Activated naive CD4-positive, alpha-beta T cell treated with anti-CD3 and anti-CD28 coated beads for 36 hours (primary cell): ENCODE measurements at places on chromosomes 7 and 10. TPM values are rescaled to one million over a fixed set of nuclear protein-coding genes. Genes with fewer than 3 reads are reported as not detected.

DNA sequence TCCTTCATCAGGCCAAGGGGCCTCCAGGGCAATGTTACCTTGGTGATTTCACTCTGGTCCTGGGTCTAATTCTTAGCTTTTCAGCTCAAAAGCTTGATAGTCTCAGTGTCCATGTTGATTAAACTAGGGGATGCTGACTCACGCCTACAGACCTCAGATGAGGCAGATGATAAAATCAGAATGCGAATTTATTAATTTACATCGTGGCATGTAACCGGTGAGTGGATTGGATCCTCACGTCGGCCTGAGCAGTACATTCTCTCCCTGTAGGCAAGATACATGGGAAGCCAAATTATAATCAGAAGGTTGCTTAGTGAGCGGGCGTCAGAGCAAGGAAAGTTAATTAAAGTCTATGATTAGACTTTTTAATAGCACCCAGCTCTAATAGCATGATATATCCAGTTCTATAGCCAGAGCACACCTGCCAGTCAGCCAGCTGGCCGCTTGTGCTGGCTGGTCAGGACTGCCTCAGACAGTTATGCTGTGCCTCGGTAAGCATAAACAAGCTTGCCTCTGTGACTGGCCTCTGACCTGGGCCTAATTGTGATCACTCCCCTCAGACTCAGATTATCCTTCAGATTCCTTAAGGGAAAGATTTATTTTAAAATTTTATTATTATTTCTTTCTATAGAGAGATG lies 20.2 kb upstream of the CPA5 start:
- no peaks in the 10 kb centered on the region for H3K36me3 ChIP-seq
- H3K27ac ChIP-seq: no peak overlapping the region
- H3K27me3 ChIP-seq: no peaks in the 10 kb centered on the region
- no peak overlapping the region for H3K4me3 ChIP-seq
- H3K4me1 ChIP-seq: no peaks in the 10 kb centered on the region
- DNase-seq: no peak

DNA sequence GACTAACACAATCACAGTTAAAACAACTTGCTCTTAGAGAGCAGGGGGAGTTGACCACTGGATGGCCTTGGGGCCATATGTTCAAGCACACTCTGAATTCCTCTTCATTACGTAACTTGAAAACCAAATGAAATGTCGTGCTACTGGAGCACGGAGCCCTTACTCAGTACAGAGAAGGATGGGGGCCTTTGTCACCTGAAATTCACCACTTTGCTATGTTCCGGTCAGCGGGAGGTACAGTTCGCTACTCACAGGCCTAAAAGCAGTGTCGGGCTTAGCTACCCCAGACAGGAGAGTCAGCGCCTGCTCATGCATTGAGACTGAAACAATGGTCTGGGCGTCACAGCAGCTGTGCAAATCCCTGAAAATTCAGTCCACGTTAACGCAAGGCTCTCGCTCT lies 39.6 kb downstream of the GLI3 start:
- H3K27me3 ChIP-seq: peaks cover 2% of the 10 kb centered on the region
- peaks cover 20% of the 10 kb centered on the region for H3K4me1 ChIP-seq
- no peaks in the 10 kb centered on the region for H3K36me3 ChIP-seq
- no peak overlapping the region for H3K4me3 ChIP-seq
- no peak overlapping the region for H3K27ac ChIP-seq

Gene TMEM236
- total RNA-seq: not detected

- H3K27me3 ChIP-seq: no peaks in the 10 kb centered on the region
- no peak overlapping the region for H3K27ac ChIP-seq
- H3K4me3 ChIP-seq: no peak overlapping the region
These were observed 183.9 kb upstream of the WDR11 start for GRCh38 chr10:120667276-120667675.

DNA sequence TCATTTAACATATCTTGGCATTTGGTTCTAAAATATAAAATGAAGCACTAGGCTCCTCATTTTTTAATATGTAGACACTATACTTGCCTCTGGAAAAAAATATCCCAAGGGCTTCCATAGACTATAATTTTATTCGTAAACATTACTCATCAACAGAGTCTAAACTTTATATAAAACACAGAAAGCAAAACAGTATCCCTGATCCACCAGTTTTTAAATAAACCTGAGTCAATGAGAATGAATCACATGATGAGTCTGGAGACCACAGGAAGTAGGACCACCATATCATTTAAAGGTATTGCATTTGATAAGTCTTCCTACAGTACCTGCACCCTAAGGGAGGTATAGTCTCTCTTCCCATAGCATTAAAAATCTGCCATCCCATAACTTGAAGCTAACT lies 228.0 kb downstream of the DGKI start:
- no peak overlapping the region for H3K27ac ChIP-seq
- DNase-seq: no peak
- no peak overlapping the region for H3K4me3 ChIP-seq
- peaks cover 1% of the 10 kb centered on the region for H3K27me3 ChIP-seq
- H3K36me3 ChIP-seq: no peaks in the 10 kb centered on the region

- H3K4me3 ChIP-seq: no peak overlapping the region
- DNase-seq: no peak
- H3K27ac ChIP-seq: no peak overlapping the region
- peaks cover 9% of the 10 kb centered on the region for H3K4me1 ChIP-seq
- peaks cover 2% of the 10 kb centered on the region for H3K36me3 ChIP-seq
These were observed 161.2 kb upstream of the GNAI1 start for GRCh38 chr7:79973455-79973854.

GRCh38 chr7:131921016-131921415 lies 364.6 kb upstream of the PODXL start:
- H3K4me3 ChIP-seq: no peak overlapping the region
- H3K4me1 ChIP-seq: no peaks in the 10 kb centered on the region
- no peaks in the 10 kb centered on the region for H3K36me3 ChIP-seq
- peaks cover 4% of the 10 kb centered on the region for H3K27me3 ChIP-seq
- DNase-seq: no peak
- H3K27ac ChIP-seq: no peak overlapping the region

DNA sequence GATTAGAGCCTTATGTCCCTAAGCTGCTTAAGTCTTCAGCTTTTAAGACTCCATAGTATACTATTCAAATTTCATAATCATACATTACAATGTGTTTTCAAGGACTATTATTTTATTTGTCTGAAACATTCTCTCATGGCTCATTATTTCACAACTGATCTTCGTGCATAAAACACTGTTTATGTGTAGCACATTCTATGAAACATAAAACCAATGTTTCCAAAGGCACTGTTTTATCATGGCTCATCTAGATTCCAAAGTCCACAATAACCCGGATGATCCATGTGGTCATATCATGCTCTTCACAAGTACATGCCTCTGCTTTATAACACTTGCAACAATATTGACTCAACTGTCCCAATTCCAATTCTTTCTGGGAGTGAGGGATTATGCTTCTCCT lies 806.1 kb downstream of the TNS3 start:
- no peak overlapping the region for H3K4me3 ChIP-seq
- H3K27ac ChIP-seq: no peak overlapping the region
- no peaks in the 10 kb centered on the region for H3K27me3 ChIP-seq
- DNase-seq: no peak
- no peaks in the 10 kb centered on the region for H3K4me1 ChIP-seq
- H3K36me3 ChIP-seq: no peaks in the 10 kb centered on the region

Gene TMEM213
- not detected for total RNA-seq

DNA sequence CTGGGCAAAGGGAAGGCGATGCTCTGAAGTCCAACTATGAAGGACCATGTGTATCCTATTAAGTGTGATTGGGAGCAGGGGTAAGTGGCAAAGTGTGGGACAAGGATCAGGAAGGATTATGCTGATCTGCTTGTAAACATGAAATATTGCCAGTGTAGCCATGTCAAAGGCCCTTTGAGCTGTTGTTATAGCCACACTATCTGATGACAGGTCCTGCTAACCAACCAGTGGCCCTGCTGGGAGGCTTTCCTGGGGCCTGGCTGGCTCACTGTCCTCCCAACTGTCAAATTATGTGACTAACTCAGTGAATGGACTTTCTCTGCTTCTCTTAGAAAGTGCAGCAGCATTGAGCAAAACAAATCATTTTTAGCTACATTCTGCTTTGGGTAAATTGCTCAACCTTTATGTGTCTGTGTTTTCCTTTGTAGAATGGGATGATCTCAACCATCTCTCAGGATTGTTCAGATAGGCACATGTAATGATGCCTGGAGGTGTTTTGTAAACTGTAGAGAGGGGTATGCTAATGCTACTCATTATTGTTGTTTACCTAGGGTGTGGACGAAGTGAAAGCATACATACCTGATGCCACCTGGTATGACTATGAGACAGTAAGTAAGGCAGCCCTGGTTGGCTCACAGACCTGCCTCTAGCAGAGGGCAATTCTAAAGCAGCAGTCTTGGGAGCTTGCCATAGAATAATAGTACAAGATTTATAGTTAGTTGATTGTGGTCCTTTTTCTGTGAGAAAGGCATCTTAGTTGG lies 47.4 kb downstream of the MGAM2 start:
- no peaks in the 10 kb centered on the region for H3K4me1 ChIP-seq
- DNase-seq: no peak
- no peak overlapping the region for H3K4me3 ChIP-seq
- H3K27me3 ChIP-seq: no peaks in the 10 kb centered on the region
